ENCODE measurements at places on chromosomes 4 and X. TPM values are rescaled to one million over a fixed set of nuclear protein-coding genes. Genes with fewer than 3 reads are reported as not detected.

GRCh38 chrX:129614481-129615255 lies 40.1 kb downstream of the APLN start:
- H3K27me3 ChIP-seq = no peaks in the 10 kb centered on the region
- H3K4me1 ChIP-seq = no peaks in the 10 kb centered on the region
- no peak overlapping the region for H3K4me3 ChIP-seq
- H3K36me3 ChIP-seq = no peaks in the 10 kb centered on the region

- no peak overlapping the region for H3K4me3 ChIP-seq
- no peaks in the 10 kb centered on the region for H3K4me1 ChIP-seq
- H3K36me3 ChIP-seq = no peaks in the 10 kb centered on the region
- DNase-seq = no peak
- no peaks in the 10 kb centered on the region for H3K27me3 ChIP-seq
Measured at GRCh38 chrX:43688586-43688985, 32.5 kb downstream of the MAOA start.

DNA sequence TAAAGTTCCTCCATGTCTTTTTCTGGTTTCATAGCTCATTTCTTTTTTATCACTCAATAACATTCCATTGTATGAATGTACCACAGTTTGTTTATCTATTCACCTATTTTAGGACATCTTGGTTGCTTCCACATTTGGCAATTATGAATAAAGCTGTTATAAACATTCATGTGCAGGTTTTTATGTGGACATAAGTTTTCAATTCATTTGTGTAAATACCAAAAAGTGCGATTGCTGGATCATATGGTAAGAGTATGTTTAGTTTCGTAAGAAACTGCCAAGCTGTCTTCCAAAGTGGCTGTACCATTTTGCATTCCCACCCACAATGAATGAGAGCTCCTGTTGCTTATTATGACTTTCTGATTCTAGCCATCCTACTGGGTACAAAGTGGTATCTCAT lies 36.3 kb upstream of the ZFX start:
- no peak overlapping the region for H3K27ac ChIP-seq
- H3K4me1 ChIP-seq = no peaks in the 10 kb centered on the region
- H3K36me3 ChIP-seq = no peaks in the 10 kb centered on the region
- H3K27me3 ChIP-seq = no peaks in the 10 kb centered on the region

DNA sequence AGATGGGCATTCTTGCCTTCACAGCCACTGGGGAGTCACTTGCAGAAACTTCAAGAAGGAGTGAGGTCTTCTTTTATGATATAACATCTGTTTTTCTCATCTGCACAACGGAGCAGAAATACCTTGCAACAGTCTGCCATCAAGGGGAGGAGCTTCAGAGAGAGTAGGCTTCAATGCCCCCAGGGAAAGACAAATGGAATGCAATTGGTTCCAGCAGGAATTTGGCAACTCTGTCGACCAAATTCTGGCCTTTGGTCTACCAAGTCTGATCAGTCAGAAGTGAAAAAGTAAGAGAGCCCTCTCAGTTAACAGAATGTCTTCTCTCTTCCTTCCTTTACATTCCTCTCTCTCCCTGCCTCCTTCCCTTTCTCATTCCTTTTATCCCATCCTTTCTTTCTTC lies 229.3 kb downstream of the IDS start:
- H3K36me3 ChIP-seq = no peaks in the 10 kb centered on the region
- H3K27me3 ChIP-seq = no peaks in the 10 kb centered on the region
- no peak for DNase-seq
- no peak overlapping the region for H3K4me3 ChIP-seq
- no peak overlapping the region for H3K27ac ChIP-seq

- no peak overlapping the region for H3K27ac ChIP-seq
- no peaks in the 10 kb centered on the region for H3K36me3 ChIP-seq
- no peak for DNase-seq
- H3K27me3 ChIP-seq = no peaks in the 10 kb centered on the region
Measured at GRCh38 chr4:5458676-5459075, 249.7 kb downstream of the EVC2 start.

GRCh38 chr4:79396794-79397193 lies 11.2 kb downstream of the GK2 start:
- no peaks in the 10 kb centered on the region for H3K36me3 ChIP-seq
- no peak for DNase-seq
- H3K4me1 ChIP-seq = no peaks in the 10 kb centered on the region
- no peak overlapping the region for H3K4me3 ChIP-seq
- H3K27me3 ChIP-seq = no peaks in the 10 kb centered on the region

GRCh38 chr4:24473309-24473721 lies 111.0 kb downstream of the DHX15 start:
- peaks cover 28% of the 10 kb centered on the region for H3K4me1 ChIP-seq
- H3K27ac ChIP-seq = no peak overlapping the region
- no peak for DNase-seq
- H3K4me3 ChIP-seq = peak overlapping the region; percentile 47

GRCh38 chrX:11893933-11894710 lies 136.1 kb downstream of the MSL3 start:
- no peak overlapping the region for H3K27ac ChIP-seq
- no peaks in the 10 kb centered on the region for H3K4me1 ChIP-seq
- H3K4me3 ChIP-seq = no peak overlapping the region
- no peak for DNase-seq

- no peak for DNase-seq
- no peak overlapping the region for H3K27ac ChIP-seq
- no peaks in the 10 kb centered on the region for H3K27me3 ChIP-seq
- H3K4me1 ChIP-seq = no peaks in the 10 kb centered on the region
Measured at GRCh38 chr4:6191448-6192130, 8.8 kb downstream of the JAKMIP1 start.

GRCh38 chr4:88439161-88439760 lies 17.7 kb upstream of the HERC5 start:
- H3K27ac ChIP-seq = no peak overlapping the region

FGFR3 gene
- total RNA-seq = 14.3 TPM

- peak overlapping the region; percentile 84 for H3K27ac ChIP-seq
- peak overlapping the region; percentile 66 for H3K4me3 ChIP-seq
- peaks cover 14% of the 10 kb centered on the region for H3K4me1 ChIP-seq
- peak; percentile 96 for DNase-seq
- H3K27me3 ChIP-seq = no peaks in the 10 kb centered on the region
Measured at GRCh38 chr4:992297-993110, 700 bp downstream of the SLC26A1 start.

- H3K4me3 ChIP-seq = no peak overlapping the region
- no peak for DNase-seq
- no peaks in the 10 kb centered on the region for H3K4me1 ChIP-seq
Measured at GRCh38 chr4:187286525-187286924, 562.9 kb upstream of the FAT1 start.

- H3K4me3 ChIP-seq = no peak overlapping the region
- no peaks in the 10 kb centered on the region for H3K4me1 ChIP-seq
- H3K27ac ChIP-seq = no peak overlapping the region
Measured at GRCh38 chr4:158006990-158007389, 165.8 kb downstream of the GASK1B start.

CXCL10 gene
- not detected for total RNA-seq

DNA sequence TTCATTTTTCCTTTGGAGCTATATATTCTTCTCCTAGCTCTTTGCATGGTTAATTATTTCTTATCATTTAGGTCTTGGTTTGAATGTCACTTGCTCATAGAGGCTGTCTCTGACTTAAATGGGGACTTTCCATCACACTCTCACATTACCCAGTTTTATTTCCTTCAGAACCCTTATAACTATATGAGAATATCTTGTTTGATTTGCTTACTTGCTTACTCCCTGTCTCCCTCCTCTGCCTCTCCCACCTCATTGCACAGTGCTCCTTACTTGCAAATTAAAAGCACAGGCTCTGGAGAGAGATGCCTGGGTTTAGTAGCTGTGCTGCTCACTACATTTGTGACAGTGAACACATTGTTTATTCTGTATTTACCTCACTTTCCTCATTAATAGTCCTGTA lies 174.6 kb downstream of the SOWAHB start:
- H3K4me1 ChIP-seq = peaks cover 34% of the 10 kb centered on the region
- DNase-seq = no peak
- H3K36me3 ChIP-seq = no peaks in the 10 kb centered on the region
- no peaks in the 10 kb centered on the region for H3K27me3 ChIP-seq

GRCh38 chr4:119315036-119315435 lies 6.9 kb downstream of the FABP2 start:
- no peaks in the 10 kb centered on the region for H3K36me3 ChIP-seq
- no peak overlapping the region for H3K4me3 ChIP-seq
- no peaks in the 10 kb centered on the region for H3K4me1 ChIP-seq

RIBC1 gene
- not detected for total RNA-seq

GRCh38 chr4:122584519-122584918 lies 36.3 kb downstream of the IL21 start:
- no peaks in the 10 kb centered on the region for H3K36me3 ChIP-seq
- H3K27me3 ChIP-seq = no peaks in the 10 kb centered on the region
- H3K4me1 ChIP-seq = no peaks in the 10 kb centered on the region
- no peak overlapping the region for H3K27ac ChIP-seq
- H3K4me3 ChIP-seq = no peak overlapping the region

GRCh38 chr4:1857931-1858330 lies 2.0 kb upstream of the LETM1 start:
- H3K4me1 ChIP-seq = no peaks in the 10 kb centered on the region
- H3K36me3 ChIP-seq = no peaks in the 10 kb centered on the region
- H3K27me3 ChIP-seq = no peaks in the 10 kb centered on the region
- no peak for DNase-seq
- no peak overlapping the region for H3K27ac ChIP-seq
- no peak overlapping the region for H3K4me3 ChIP-seq

DUX4 gene
- total RNA-seq = not detected

- peak; percentile 58 for DNase-seq
- no peak overlapping the region for H3K4me3 ChIP-seq
- H3K4me1 ChIP-seq = no peaks in the 10 kb centered on the region
- H3K36me3 ChIP-seq = no peaks in the 10 kb centered on the region
- H3K27ac ChIP-seq = peak overlapping the region; percentile 64
Measured at GRCh38 chrX:41412261-41413081, 34.7 kb upstream of the NYX start.

TEC gene
- total RNA-seq = 2.3 TPM

DNA sequence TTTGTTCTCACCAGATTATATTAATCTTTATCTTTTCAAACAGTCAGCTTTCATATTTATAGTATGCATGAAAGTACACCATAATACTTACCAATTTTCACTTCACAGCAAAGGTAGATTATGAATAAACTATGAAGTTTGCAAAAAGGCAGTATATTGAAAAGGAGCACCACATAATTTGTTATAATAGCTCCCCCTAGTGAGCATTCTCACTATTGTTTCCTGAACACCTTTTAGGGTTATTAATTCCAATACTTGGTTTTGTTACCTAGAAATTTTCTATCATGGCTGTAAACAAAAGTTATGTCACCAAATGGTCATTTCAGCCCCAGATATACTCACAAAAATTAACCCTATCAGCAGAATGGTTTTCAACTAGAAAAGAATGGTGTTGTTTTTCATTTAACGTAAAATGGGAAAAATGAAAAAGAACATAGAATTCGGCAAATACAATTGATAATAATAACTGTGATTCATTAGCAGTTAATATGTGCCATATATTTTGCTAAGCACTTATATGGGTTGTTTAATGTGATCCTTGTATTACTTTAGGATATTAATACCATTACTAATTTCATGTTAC lies 30.2 kb upstream of the NKX6-1 start:
- no peak overlapping the region for H3K27ac ChIP-seq
- no peaks in the 10 kb centered on the region for H3K27me3 ChIP-seq
- H3K4me3 ChIP-seq = no peak overlapping the region
- H3K4me1 ChIP-seq = no peaks in the 10 kb centered on the region

DNA sequence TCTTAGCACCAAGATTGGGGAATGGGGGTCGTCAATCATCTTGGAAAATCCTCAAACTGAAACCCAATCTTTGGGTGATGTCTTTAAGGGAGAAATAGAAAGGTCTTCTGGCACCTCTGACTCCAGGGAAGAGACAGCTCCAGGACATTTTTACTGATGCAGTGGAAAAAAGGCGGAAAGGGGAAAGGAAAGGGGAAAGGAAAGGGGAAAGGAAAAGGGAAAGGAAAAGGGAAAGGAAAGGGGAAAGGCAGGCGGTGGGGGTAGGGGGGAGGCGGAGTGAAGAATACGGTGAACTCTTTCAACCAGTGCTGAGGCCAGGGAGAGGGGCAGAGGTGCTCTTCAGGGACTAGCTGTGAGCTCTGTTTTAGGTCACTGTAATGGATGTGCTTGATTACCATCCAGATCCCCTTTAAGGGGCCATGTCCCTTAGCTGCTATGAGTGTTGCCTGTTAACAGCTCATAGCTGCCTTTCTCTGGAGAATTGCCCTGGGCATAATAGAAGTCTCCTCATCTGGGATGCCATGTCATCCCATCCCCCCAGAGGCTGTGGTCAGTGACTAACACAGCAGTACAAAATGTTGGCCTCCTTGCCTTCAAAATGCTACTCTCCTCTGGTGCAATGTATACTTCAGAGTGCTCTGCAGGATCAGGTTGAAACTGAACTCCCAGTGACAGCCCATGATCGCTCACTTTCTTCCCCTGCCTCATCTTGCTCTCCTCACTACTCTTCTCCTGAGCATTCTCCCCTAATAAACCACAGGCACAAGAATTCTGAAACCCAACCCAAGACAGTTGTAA lies 92.4 kb upstream of the AP1S2 start:
- no peaks in the 10 kb centered on the region for H3K27me3 ChIP-seq
- no peaks in the 10 kb centered on the region for H3K36me3 ChIP-seq
- no peak overlapping the region for H3K27ac ChIP-seq
- no peak for DNase-seq
- H3K4me3 ChIP-seq = no peak overlapping the region

DNA sequence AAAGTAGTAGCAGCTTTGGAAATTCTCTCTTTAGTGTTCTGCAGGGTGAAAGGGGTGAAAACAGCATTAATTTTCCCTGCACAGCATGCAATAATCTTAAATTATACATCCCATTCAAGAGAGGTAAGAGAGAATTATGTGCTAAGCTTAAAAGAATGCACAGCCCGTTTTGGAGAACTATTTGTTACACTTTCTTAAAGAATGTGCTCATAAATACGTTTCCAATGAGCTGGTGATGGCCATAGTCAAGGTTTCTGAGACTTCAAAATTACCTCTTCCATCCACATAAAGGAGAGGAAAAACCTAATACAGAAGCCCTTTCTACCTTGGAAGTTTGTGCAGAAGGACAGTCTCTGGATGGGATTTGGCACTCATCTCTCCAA lies 766.7 kb upstream of the TENM3 start:
- no peaks in the 10 kb centered on the region for H3K4me1 ChIP-seq
- no peak overlapping the region for H3K4me3 ChIP-seq
- H3K27ac ChIP-seq = no peak overlapping the region
- H3K27me3 ChIP-seq = no peaks in the 10 kb centered on the region
- no peaks in the 10 kb centered on the region for H3K36me3 ChIP-seq

ITGB1BP2 gene
- 0.92 TPM for total RNA-seq

ATP6AP2 gene
- 48.9 TPM for total RNA-seq

- H3K4me3 ChIP-seq = no peak overlapping the region
- no peaks in the 10 kb centered on the region for H3K36me3 ChIP-seq
- no peaks in the 10 kb centered on the region for H3K4me1 ChIP-seq
- H3K27ac ChIP-seq = no peak overlapping the region
- DNase-seq = no peak
Measured at GRCh38 chrX:138298268-138298667, 413.2 kb downstream of the FGF13 start.
